ENCODE measurements at places on chromosomes 1 and 21.

GRCh38 chr1:234963180-234963903 lies 165.3 kb downstream of the TOMM20 start:
- peak; percentile 70 for DNase-seq

DNA sequence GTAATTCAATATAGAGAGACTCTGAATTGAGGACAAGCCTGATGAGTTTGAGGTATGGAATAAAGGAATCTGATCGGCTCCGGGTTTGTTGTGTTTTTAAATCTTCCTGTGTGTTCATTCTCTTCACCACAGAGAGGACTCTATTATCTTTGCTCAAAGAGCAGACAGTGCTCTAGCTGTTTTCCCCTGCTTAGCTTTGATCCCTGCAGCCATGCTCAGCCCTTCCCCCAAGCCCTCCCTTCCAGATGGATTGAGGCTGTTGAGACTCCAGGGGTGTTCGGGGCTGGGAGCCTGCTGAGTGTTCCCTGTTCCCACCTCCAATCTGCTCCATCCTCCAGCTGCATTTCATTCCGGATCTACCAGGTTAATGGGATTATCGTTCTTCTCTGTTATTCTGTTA lies 74.2 kb upstream of the CXADR start:
- no peak for DNase-seq

DNA sequence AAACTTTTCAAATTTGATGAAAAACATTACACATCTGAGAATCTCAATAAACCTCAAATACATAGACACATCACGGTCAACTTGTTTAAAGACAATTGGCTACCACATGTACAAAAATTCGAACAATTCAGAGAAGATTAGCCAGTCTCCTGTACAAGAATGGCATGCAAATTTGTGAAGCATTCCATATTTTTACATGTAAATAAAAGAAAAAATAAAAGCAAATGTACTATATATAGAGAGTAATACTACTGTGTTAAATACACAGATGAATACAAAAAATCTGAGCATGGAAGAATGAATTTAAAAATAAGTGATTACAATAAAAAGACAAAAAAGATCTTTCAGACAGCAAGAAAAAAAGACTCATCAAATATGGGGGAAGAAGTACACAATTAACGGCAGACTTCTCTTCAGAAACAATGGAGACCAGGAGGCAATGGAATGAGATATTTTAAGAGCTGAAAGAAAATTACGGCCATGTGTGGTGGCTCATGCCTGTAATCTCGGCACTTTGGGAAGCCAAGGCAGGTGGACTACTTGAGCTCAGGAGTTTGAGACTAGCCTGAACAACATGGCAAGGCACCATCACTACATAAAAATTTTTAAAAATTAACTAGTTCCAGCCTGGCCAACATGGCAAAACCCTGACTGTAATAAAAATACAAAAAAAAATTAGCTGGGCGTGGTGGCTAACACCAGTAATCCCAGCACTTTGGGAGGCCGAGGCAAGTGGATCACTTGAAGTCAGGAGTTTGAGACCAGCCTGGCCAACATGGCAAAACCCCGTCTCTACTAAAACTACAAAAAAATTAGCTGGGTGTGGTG lies 23.2 kb downstream of the HAX1 start:
- no peak for DNase-seq

GRCh38 chr1:1285611-1286311 lies 5.5 kb downstream of the SCNN1D start:
- DNase-seq, result no peak

- DNase-seq, result no peak
Measured at GRCh38 chr1:171426645-171427044, 58.7 kb upstream of the PRRC2C start.

GRCh38 chr1:160724465-160725242 lies 13.0 kb upstream of the CD48 start:
- no peak for DNase-seq

- no peak for DNase-seq
Measured at GRCh38 chr1:21298981-21299391, 8.7 kb upstream of the ECE1 start.

- no peak for DNase-seq
Measured at GRCh38 chr1:150164224-150164623, 14.5 kb downstream of the PLEKHO1 start.

DNA sequence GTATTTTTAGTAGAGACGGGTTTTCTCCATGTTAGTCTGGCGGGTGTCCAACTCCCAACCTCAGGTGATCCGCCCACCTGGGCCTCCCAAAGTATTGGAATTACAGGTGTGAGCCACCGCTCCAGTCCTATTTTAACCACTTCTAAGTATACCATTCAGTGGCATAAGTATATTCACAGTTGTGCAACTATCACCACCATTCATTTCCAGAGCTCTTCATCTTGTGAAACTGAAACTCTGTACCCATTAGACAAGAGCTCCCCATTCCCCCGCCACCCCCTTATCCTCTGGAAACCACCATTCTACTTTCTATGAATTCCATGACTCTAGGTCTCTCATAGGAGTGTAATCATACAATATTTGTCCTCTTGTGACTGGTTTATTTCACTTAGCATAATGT lies 40.2 kb upstream of the CAMTA1 start:
- no peak for DNase-seq

GRCh38 chr1:94646141-94646643 lies 104.6 kb upstream of the F3 start:
- no peak for DNase-seq

- DNase-seq, result no peak
Measured at GRCh38 chr1:58818976-58819375, 35.1 kb upstream of the JUN start.

DNA sequence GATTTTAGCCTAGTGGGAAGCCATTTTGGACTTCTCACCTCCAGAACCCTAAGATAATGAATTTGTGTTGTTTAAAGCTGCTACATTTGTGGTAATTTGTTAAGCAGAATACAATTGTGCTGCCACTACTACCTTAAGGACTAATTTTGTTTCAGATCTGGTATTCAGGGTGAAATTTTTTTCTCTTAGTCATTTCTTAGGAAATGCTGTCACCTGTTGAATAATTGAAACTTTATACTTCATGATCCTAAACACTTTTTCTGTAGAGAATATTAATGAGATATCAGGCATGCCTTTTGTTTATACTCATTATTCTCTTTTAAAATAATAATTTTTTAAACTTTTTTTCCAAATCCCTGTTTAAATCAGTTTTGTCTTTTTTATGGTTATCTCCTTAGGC lies 246.8 kb downstream of the TGFB2 start:
- DNase-seq, result no peak

- DNase-seq, result no peak
Measured at GRCh38 chr1:45200906-45201500, 5.4 kb downstream of the ZSWIM5 start.

DNA sequence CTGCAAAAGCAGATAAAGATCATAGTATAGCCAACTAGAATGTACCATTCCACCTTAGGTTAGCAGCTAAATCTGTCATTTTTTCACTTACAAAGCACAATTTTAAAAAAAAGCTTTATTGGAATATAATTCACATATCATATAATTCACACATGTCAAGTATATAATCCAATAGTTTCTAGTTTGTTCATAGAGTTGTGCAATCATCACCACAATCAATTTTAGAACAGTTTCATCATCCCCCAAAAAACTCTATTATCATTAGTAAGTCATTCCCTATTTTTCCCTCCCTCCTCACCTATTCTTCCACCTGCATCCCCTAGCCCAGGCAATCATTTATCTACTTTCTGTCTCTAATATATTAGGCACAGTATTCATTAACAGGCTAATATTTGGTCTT lies 32.0 kb upstream of the INSL5 start:
- no peak for DNase-seq

DNA sequence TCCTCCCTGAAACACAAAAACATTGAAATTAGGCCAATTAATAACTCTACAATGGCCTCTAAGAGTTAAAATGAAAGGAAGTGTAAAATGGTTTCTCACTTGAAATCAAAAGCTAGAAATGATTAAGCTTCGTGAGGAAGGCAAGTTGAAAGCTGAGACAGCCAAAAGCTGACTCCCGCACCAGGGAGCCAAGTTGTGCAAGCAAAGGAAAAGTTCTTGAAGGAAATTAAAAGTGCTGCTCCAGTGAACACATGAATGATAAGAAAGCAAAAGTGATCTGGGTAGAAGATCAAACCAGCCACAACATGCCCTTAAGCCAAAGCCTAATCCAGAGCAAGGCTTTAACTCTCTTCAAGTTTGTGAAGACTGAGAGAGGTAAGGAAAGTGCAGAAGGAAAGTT lies 22.8 kb downstream of the CYYR1 start:
- DNase-seq, result no peak

DNA sequence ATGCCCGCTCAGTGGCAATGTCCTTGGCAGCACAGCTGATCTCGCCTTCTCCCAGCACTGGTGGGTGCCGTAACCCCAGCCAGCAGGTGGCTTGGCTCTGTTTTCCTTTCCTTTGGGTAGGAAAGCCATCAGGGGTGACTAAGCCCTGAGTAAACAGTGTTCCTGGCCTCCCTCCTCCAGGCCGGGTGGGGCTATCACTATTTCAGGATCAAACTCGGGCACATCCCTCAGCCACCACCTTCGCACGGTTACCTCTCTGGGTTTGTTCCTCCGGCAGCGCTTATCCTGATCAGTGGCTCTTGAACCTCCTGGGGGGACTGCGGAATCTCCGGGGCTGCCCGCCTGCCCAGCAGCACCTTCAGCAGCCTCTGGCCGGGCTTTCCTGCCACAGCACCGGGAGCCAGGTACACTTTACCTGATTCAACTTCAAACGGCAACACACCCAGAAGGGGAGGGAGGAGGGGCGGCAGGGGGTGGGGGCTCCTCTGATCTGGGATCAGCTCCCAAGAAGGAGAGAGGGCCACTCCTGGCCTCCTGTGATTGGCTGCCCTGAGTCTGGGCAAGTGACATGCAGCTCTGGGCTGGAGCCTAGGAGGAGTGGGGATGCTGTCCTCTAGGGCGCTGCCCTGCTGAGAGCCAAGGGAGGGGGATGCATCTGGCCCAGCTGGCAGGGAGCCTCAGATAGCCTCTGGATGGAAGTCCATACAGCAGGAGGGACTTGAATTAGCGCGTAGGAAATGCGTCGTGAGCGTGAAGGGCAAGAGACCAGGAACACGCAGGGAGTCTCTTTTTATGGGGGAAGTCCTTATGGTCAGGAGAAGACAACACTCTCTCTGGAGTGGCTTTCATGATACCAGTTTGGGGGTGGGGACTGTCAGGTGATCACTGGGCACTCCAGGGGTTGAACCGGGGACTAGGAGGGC lies at the start of gene ASCL5:
ASCL5 (minus strand) TSS at position 353 of the 923 bp plus-strand sequence. CDS start 11,812 bp downstream, outside the sequence.
- DNase-seq, result no peak

DNA sequence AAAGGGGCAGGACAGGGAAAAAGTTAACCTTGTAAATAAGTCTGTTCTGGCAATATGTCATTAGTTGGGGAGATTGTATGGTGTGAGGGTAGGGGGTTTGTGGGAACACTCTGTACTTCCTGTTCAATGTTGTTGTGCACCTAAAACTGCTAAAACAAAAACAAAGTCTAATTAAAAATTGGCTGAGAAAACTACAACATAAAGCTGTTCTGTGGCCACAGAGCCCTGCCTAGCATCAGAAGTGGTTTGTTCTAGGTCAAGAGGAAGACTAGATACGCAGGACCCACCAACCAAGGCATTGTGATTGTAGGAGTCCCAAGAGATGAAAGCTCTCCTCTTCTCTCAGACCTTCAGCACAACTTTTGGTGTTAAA lies 81.0 kb upstream of the LRRC8D start:
- no peak for DNase-seq

- no peak for DNase-seq
Measured at GRCh38 chr1:59052166-59052590, 244.7 kb upstream of the FGGY start.

DNA sequence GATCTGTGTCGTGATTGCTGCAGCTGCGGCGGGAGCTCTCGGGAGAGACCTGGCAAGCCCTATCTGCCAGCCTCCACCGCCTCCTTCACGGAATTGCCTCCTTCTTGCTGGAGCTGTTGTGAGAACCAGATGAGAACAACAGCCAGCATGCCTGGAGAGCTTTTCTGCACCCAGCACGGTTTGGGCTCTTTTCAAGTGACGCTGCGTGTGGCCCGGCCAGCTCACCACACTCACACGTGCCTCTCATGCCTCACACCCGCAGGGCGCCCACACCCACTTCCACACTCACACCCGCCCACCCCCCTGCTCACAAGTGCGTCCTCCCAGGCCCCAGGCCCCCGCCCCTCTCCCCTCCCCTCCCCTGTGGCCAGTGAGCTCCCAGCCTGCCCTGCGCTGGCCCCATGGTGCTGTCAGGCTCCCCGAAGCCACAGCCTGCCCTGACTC lies 135.7 kb upstream of the RUNX3 start:
- DNase-seq, result no peak

GRCh38 chr1:204070895-204071294 lies 2.0 kb upstream of the SOX13 start:
- DNase-seq, result no peak

- DNase-seq, result no peak
Measured at GRCh38 chr1:109269212-109269980, 13.5 kb downstream of the PSRC1 start.

GRCh38 chr1:227351443-227351842 lies 33.2 kb upstream of the CDC42BPA start:
- DNase-seq, result no peak

GRCh38 chr1:201098992-201099677 lies 13.1 kb downstream of the CACNA1S start:
- no peak for DNase-seq

DNA sequence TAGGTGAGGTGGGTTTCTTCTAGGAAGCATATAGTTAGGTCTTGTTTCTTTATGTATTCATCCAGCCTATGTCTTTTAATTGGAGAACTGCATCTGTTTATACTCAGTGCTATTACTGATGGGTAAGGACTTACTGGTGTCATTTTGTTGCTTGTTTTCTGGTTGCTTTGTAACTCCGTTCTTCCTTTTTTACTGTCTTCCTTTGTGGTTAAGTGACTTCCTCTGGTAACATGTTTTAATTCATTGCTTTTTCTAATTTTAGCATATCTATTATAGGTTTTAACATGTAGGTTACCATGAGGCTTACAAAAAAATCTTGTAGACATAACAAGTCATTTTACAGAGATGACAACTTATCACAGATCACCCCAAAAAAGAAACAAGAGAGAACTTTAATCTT lies 160.8 kb downstream of the VAV3 start:
- no peak for DNase-seq

DNA sequence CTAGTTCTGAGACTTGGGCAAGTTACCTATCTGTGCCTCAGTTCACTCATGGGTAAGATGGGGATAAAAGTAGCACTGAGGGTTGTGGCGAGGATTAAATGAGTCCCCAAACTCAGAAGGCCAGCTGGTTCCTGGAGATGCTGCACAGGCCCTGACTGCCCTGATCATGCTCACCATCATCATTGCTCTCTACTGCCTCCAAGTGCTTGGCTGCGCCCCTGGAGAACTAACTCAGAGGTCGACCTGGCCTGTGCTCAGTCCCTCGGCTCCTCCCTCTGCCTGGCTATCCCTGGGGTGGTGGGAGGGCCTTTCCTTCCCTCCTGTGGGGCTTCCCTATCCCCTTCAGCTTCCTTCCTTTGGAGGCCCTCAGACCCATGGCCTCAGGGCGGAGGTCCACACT lies 5.6 kb downstream of the SLC5A9 start:
- DNase-seq, result no peak

- no peak for DNase-seq
Measured at GRCh38 chr1:23791516-23792047, 637 bp downstream of the LYPLA2 start.
